ENCODE measurements at places on chromosomes 2 and 18. TPM values are rescaled to one million over a fixed set of nuclear protein-coding genes. Genes with fewer than 3 reads are reported as not detected.

Gene KRCC1
- 20.5 TPM for polyA plus RNA-seq

Gene LIMS2
- polyA plus RNA-seq: 107 TPM

Gene SCG2
- 128 TPM for polyA plus RNA-seq

Gene RAB12
- 27.6 TPM for polyA plus RNA-seq

Gene PLEK
- 7.4 TPM for polyA plus RNA-seq

Gene FSHR
- polyA plus RNA-seq: not detected

Gene SLC38A11
- 36.9 TPM for polyA plus RNA-seq

Gene KCNG2
- not detected for polyA plus RNA-seq

Gene SERPINB5
- 0.07 TPM for polyA plus RNA-seq

Gene NT5C1B
- polyA plus RNA-seq: not detected

Gene STRADB
- 65.1 TPM for polyA plus RNA-seq

Gene ADGRF3
- polyA plus RNA-seq: 0.13 TPM

Gene TEX44
- polyA plus RNA-seq: not detected

Gene GAREM1
- 5.5 TPM for polyA plus RNA-seq

Gene MYOM1
- 5.9 TPM for polyA plus RNA-seq
